ENCODE measurements at places on chromosomes 7 and 10. TPM values are rescaled to one million over a fixed set of nuclear protein-coding genes. Genes with fewer than 3 reads are reported as not detected.
A peak's percentile ranks its signal among the peaks of the same experiment; 100 is the strongest.

DNA sequence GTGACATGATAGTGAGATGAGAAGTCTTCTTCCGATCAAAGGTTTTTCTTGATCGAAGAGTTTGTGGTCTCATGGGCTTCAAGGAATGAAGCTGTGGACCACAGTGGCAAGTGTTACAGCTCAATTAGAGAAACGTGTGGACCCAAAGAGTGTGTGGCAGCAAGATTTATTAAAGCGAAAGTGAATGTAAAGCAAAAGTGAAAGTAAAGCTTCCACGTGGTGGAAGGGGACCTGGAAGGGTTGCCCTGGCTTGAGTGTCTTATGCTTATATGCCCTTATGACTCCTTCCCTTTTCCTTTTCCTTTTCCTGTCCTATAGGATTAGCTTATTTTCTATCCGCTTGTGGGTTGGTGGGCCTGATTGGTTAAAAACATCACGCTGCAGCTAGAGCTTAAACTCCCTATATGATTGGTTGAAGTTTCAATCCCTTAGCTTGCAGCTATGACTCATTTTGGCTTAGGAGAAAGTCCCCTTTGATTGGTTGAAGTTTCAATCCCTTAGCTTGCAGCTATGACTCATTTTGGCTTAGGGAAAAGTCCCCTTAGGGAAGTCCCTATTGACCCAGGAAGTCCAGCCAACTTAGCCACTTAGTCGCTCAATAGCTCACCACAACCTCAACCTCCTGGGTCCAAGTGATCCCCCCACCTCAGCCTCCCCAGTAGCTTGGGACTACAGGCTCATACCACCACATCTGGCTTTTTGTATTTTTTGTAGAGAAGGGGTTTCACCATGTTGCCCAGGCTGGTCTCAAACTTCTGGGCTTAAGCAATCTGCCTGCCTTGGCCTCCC lies 34.7 kb downstream of the MRPS24 start:
- DNase-seq, result no peak

- no peak for DNase-seq
Measured at GRCh38 chr7:28469562-28469961, 57.2 kb downstream of the CREB5 start.

DNA sequence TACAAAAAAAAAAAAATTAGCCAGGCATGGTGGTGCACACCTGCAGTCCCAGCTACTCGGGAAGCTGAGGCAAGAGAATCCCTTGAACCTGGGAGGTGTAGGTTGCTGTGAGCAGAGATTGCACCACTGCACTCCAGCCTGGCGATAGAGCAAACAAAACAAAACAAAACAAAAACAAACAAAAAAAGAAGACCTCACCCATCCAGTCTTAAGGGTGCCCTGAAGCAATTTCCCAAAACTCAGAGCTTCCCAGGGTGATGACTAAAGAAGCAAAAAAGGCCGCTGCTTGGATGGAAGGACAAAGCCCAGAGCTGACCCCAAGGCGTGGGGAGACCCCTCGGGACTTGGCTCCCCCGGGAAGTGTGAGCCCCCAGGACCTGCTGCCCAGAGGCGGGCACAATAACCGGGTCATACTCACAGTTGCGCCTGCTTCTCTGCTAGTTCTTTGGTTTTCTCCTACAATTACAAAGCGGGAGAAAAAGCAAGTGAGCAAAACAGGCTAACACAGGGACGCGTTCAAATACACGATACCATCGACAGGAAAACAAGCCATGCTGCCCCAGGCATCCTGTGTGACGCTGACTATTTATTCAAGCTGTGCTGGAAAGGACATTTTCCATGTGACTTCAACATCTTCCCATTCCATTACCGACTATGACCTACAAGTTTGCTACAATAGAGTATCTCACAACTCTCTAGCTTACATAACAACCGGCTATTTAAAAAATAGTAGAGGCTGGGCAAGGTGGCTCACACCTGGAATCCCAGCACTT lies 29.9 kb downstream of the PAPOLB start:
- peak; percentile 40 for DNase-seq

- no peak for DNase-seq
Measured at GRCh38 chr7:47852330-47853245, 95.7 kb downstream of the PKD1L1 start.

- DNase-seq, result no peak
Measured at GRCh38 chr10:76523791-76524351, 1092.4 kb downstream of the LRMDA start.

DNA sequence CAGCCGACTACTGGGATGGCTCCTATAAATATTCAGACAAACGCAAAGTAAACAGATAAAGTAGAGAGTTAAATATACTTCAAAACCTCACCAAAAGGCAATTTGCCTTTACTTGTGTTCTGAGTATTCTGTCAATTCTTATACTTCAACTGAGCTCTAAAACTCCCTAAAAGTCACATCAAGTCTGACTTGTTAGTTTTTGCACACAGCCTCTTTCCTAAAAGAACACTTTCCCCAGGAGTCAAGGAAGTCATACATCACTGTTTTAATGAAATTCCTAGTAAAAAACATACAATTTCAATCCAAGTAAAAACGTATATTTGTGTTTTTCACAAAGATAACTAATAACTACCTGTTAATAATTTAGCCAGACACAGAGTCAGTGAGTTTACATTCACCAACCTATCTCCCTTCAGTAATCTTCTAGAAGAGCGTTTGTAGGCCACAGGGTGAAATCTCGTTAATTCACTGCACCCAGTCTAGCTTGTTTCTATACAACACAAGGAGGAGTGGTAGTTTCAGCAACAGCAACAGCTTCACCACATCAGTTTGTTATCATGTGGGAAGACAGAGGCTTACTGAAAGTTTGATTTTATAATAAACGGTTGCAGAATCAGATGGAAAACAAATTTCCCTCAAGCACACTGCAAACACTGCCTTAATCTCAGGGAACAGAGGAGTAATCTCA lies 2.7 kb downstream of the COBL start:
- no peak for DNase-seq

DNA sequence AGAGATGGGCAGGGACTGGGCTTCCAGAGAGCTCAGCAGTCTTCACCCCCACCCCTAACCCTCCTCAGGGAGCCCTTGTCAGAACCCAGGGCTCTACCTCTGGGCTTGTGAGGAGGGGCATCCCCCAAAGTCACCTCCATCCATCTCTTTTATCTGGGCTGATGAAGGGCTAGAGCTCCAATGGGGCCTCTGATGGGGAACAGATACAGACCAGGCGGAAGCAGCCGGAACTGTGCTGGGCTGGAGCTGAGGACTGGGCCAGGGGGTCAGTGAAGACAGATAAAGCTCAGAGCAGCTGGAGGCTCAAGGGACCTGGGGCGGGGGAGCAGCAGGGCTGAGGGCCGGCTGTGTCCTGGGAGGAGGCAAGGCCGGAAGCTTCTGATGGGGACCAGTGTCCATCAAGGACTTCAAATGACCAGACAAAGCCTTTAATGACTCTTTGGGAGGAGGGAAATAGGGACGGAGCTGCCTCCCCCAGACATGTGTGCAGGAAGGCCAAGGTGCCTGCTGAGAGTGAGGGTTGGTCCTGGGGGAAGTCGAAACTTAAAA lies 10.2 kb downstream of the KAZALD1 start:
- DNase-seq, result no peak

GRCh38 chr10:1287971-1288401 lies 231.8 kb downstream of the WDR37 start:
- DNase-seq, result no peak

- DNase-seq, result no peak
Measured at GRCh38 chr10:119616882-119617570, 20.3 kb upstream of the TIAL1 start.

DNA sequence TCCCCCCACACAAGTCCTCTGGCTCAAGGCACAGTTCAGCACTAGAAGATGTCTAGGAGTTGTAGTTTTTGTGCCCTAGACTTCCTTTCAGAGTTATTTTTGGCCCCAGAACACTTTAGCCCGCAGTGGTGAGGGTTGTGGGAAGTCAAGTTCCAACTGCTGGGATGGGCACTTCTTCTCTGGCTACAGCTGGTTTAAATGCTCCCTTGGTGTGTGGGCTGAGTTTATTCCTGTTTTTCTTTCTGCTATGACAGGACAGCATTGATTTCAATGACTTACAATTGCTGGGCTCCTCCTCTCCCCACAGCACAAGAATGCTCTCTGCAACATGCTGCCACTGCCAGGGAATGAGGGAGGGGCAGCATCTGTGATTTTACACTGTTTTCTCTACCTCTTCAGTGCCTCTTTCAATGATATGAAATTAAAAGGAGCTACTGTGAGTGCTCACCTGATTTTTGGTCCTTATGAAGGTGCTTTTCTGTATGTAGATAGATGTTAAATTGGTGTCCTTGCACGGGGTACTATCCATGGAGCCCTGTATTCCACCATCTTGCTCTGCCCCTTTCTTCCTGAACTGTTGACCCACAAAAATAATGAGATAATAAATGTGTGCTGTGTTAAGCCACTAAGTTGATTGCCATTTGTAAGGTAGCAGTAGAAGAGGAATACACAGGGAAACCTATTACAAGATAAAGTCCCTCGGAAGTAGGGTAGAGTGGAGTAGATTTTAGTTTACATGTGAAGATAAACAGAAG lies 56.3 kb downstream of the SLC13A1 start:
- no peak for DNase-seq

- DNase-seq, result no peak
Measured at GRCh38 chr10:20890491-20891337, 6.4 kb downstream of the NEBL start.

- no peak for DNase-seq
Measured at GRCh38 chr7:138892812-138893211, 88.4 kb downstream of the KIAA1549 start.

DNA sequence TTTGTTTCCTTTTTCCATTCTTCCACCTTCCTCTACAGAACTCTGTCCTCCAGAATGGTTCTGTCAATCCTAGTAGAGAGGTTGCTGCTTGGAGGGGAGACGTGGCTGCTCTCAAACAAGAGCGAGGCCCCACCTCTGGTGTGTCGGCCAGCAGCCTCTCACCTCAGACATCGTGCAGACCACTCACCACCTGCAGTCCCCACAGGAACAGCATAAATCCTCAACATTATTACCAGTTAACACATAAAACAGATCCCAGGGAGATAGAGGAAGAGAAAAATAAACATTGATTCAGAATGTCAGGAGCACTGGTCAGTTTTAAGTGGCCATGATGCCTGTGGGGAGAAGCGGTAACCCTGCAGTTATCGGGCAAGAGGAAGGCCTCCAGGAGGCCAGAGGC lies 485.9 kb upstream of the DPP6 start:
- no peak for DNase-seq

DNA sequence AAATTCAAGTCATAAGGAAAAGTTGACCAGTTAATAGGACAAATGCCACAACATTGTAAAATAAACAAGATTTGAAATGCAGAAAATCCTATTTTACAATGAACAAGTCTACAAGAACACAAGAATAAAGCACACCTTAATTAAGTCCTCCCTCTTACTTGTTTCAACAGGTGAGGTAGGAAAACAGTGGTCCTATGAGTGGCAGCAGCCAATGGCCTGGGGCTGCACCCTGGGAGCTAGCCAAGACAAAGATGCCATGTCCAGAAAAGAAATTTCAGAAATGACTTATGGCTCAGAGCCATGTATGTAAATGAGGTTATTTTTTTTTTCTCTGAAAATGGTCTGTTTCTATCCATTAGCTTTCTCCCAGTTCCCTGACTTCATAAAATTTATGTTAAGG lies 14.3 kb downstream of the KLLN start:
- DNase-seq, result no peak

DNA sequence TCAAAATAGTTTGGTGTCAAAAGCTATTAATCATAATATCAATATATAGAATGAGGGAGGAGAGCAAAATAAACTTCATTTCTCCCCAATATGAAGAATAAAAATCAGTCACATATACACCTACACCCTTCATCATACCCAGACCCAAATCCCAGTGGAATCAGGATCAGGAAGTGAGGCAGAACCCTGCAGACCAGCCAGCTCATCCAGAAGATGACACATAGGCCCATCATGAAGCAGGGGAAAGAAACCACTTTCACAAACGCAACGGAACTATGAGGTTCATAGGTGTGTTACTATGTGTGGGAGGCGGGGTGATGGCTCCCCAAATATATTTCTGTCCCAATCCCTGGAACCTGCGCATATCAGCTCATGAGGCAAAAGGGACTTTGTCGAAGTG lies 89.0 kb downstream of the RSU1 start:
- no peak for DNase-seq

GRCh38 chr10:121928528-121928884 lies 675 bp upstream of the ATE1 start:
- no peak for DNase-seq

GRCh38 chr7:94047956-94048355 lies 43.8 kb upstream of the BET1 start:
- DNase-seq, result no peak

- DNase-seq, result no peak
Measured at GRCh38 chr7:153370092-153370491, 610.5 kb downstream of the ACTR3B start.

- no peak for DNase-seq
Measured at GRCh38 chr7:27501001-27501400, 161.7 kb downstream of the HIBADH start.

GRCh38 chr10:96789571-96790108 lies 42.5 kb upstream of the LCOR start:
- no peak for DNase-seq

- peak; percentile 90 for DNase-seq
Measured at GRCh38 chr10:6203331-6204062, 765 bp downstream of the PFKFB3 start.

- DNase-seq, result no peak
Measured at GRCh38 chr10:76885816-76886215, 751.8 kb downstream of the KCNMA1 start.

DNA sequence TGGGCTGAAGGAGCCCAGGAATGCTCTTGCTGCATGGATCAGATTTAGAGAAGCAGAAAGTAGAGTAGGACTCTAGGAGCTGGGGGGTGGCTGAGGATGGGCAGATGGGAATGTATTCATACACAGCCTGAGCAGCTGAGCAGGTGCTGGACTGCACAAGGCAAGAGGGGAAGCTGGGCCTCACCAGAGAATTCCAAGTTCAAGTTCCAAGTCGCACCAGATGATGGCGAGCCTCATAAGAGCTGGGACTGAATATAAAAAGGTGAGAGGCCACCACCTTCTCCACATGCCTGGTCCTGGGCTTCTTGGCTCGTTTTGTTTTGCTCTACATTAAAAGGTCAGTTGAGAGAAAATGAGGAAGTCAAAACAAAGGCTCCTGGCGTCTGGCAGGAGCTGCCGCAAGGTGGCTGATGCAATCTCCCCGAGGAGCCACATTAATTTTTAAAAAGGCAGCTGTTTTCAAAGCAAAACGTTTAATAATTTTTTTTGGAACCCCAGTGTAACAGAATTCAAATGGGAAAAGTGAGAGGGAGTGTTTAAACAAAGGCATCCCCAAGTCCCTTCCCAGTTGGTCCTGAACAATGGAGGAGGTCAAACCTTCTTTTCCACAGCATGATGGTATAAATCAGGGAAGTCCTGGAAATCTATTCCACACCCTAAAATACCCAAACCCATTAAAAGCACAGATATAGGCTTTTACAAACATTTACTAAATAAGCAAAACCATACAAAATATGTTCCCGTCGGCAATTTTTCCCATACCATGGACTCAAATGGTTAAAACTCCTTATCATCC lies 9.5 kb downstream of the CYREN start:
- no peak for DNase-seq

ARL3 gene
- 9.7 TPM for total RNA-seq

ZNF365 gene
- total RNA-seq, result 0.10 TPM

AGAP3 gene
- 63.6 TPM for total RNA-seq

PNLIPRP3 gene
- not detected for total RNA-seq

HNRNPF gene
- 109 TPM for total RNA-seq

HPSE2 gene
- 0.14 TPM for total RNA-seq

COL17A1 gene
- 0.48 TPM for total RNA-seq

SLC35B4 gene
- total RNA-seq, result 18.6 TPM

ELFN1 gene
- total RNA-seq, result 1.2 TPM

ITGB8 gene
- 12.8 TPM for total RNA-seq

All from posterior vena cava (tissue), 2 donors.